ENCODE measurements at places on chromosomes 7 and 10.

GRCh38 chr7:29567174-29567573 is 3.5 kb downstream of the PRR15 start:
- DNase-seq, result no peak

DNA sequence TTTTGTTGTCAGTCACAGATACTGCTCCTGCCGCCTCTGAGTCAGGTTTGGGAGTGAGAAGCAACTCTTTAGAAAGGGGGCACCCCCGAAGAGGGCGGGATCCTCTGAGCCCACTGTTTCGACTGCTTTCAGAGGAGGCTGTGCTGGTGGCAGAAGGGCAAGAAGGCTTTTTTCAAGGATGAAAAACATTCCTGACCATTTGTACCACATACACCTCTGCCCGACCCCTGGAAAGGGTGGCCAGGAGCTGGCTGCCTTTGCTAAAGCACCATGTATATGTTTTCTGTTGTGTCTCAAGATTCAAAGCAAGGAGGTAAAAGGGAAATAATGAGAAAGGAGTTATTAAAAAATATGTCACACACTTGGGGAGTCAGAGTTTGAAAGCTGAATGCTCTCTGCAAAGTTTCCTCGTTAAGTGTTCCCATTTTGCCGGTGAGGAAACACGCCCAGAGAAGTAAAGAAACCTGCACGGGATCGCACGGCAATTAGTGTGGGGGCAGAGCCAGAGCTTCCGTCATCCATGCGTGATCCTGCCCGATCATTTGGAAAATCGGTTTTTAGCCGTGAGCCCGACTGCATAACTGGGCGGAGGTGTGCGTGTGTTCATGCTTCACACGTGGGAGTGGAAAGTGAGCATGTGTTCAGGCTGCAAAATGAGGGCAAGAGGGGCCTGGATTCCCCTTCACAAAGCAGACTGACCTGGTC is 163.2 kb downstream of the ADAM12 start:
- no peak for DNase-seq

DNA sequence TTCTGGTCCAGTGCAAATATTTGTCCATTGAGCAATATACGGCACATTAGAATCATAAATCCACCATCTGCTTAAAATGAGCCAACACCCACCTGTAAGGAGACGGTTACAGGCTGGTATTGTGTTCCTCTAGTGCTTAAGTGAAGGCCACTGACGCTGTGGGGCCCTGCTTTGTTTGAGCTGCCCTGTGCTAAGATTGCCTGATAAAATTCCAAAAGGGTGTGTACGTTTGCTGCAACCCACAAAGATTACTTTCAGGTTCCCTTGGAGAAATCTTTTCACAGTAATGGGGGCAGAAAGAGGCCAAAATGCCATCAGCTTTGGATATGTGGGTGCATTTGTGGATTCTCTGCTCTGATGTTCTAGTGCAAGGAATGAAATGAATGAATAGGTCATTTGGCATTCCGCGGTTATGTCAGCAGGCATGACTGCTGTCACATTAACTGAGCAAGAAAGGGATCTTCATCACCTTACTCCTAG is 34.4 kb downstream of the AGR3 start:
- no peak for DNase-seq

DNA sequence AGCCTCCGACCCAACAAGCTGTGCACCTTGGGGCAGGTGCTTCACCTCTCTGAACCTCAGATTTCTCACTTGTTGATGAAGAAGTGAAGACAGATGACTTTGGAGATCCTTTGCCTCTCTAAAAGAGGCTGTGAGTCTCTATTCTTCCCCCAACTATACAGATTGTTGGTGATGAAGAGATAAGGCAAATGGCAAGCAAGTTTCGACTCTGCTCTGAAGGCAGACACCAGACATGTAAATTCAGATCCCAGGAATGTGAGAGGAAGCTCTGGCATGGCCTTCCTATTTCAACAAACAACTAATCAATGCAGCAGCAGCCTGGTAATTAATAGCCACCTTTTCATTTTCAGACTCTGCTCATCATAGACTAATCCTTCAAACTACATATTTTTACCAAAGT is 74.2 kb upstream of the EGR2 start:
- DNase-seq, result no peak

GRCh38 chr10:118633786-118634185 is 38.3 kb upstream of the PRLHR start:
- no peak for DNase-seq

- DNase-seq, result peak; percentile 69
Observed at GRCh38 chr7:22559829-22560489, 60.0 kb upstream of the STEAP1B start.

- DNase-seq, result no peak
Observed at GRCh38 chr7:20954711-20955619, 168.3 kb upstream of the SP8 start.

DNA sequence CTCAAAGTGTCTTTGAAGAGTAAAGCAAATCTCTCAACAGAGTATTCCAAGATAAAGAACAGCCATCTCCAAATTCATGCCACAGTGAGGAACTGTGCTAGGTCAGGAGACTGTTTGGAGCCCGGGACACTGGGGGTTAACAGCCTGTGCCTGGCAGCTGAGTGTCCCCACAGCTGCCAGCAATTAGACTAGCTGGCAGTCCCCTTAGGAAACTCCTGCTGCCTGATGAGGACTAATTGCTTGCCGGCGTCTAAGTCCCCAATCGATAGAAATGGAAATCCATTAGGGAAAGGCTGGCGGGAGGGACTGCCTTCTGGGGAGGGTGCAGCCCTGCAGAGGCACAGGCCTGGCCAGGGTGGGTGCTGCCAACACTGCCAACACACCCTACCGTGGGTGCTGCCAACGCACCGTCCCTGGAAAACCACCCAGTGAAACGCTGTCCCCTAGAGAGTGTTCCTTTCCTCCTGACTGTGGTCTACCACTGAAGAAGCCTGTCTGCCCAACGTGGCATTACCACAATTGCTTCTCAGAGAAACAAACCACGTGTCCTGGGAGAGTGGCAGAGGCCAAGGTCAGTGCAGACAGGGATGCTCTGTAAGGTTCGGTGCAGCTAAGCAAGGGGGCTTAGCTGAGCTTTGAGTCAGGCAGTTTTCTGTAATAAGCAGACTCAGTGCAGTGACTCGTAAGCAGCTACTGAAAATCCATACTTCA is 60.8 kb downstream of the XRCC2 start:
- no peak for DNase-seq

GRCh38 chr7:3710531-3710930 is 409.5 kb downstream of the SDK1 start:
- DNase-seq, result no peak

GRCh38 chr7:41067576-41067975 is 635.3 kb downstream of the INHBA start:
- DNase-seq, result no peak

GRCh38 chr7:53013925-53014324 is 21.5 kb upstream of the POM121L12 start:
- no peak for DNase-seq

- no peak for DNase-seq
Observed at GRCh38 chr10:127737563-127738511, 852 bp downstream of the FOXI2 start.

GRCh38 chr10:30172673-30173072 is 113.3 kb upstream of the JCAD start:
- no peak for DNase-seq

- DNase-seq, result peak; percentile 64
Observed at GRCh38 chr7:27697861-27698430, 35.3 kb upstream of the HIBADH start.

- DNase-seq, result peak; percentile 84
Observed at GRCh38 chr7:131109759-131110296, 217.8 kb upstream of the MKLN1 start.

DNA sequence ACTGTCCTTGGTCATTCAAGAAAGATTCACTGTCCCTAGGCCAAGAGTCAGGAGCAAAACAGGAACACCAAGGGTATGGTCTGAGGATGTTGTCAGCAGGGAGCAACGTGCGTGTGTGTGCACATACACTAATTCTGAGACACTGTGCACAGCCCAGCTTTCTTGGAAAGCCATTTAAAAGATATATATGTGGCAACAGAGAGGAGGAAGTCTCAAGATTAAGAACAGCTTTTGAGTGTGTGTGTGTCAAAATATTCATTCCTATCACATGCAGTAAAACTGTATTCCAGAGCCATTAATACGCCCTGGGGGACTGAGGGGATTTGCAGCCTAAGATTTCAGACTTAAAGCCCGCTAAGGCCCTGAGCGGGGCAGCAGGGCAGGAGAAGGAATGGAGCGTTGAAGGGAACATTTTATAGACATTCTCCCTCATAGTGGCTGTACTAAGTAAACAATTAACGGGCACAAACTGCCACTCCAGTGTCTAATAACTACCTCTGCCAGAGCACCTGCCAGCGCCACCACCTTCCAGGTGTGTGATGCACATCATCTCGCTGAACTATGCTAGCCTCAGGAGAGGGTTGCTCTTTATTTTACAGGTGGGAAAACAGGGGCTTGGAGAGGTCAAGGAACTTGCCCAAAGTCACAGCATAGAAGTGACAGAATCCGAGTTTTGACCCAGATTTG is 2.0 kb downstream of the NOD1 start:
- DNase-seq, result no peak

DNA sequence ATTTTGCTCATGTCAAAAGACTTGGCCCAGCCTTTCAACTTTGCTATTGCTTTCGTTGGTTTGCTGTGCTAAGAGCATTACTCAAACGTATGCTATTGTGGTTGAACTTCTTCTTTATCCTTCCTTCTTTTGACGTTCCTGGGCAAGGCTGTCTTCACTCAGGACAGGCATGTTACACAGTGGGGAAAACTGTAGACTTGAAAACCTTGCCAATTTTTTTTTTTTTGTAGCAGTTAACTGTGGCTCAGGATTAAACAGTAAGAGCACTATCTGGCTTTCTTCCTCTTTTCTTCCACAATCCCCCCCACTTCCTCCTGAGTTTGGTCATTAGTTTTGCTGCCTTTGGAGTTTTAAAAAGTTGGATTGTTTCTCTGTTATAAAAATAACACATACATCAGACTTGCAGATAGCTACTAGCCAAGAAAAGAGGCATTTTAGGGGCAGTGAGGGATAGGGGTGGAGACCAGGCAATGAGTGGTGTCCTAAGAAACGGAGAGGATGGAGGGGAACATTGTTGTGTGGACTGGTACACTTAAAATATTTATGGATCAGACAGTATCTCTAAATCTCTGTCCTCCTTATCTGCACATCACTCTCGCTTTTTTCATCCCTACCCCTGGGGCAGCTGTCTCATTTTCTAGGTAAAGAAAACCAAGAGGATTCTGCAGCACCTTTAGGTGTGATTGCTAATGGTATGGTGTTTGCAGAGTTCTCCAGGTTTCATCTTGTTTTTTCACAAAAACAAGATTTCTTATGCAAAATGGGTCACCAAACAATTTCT is 181.7 kb downstream of the LRMDA start:
- DNase-seq, result no peak

GRCh38 chr10:123860856-123861255 is 30.8 kb downstream of the CPXM2 start:
- no peak for DNase-seq

DNA sequence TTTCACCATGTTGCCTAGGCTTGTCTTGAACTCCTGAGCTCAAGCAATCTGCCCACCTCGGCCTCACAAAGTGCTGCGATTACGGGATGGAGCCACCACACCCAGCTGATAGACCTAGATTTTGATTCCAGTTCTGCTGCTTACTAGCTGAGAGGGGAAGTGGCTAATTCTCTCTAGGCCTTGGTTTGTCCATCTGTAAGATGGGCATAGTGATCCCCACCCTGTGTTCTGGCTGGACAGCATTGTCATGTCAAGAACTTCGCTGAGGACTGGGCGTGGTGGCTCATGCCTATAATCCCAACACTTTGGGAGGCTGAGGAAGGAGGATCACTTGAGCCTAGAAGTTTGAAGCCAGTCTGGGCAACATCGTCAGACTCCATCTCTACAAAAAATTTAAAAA is 17.4 kb upstream of the CCL24 start:
- DNase-seq, result no peak

DNA sequence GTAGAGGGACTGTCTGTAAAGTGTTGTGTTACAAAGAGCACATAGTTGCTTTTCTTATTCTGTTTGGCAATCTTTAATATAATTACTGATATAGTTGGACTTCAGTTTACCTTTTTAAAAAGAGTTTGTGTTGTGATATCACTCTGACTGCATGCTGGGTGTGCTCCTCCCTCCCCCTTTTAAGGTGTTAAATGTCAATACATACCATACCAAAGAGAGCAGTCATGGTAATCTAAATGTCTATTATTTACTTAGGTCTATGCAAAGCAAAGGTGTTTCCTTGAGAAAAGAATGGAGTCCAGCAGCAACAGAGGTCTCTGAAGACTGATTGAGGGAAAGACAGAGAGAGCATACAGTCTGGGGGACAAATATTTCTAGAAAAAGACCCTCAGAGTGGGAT is 275.1 kb upstream of the NRP1 start:
- no peak for DNase-seq

DNA sequence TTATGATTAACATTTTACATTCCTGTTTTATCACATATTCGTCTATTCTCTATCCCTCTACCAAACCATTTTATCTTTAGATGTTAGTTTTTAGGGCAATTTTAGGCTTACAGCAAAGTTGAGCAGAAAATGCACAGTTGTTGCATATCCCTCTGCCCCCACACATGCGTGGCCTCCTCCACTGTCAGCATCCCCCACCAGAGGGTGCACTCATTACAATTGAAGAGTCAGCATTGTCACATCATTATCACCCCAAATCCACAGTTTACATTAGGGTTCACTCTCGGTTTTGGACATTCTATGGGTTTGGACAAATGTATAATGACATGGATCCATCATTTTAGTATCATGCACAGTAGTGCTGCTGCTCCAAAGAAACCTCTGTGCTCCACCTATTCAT is 86.4 kb downstream of the WDR37 start:
- no peak for DNase-seq

- DNase-seq, result no peak
Observed at GRCh38 chr7:159112136-159113011, 32.3 kb downstream of the VIPR2 start.

DNA sequence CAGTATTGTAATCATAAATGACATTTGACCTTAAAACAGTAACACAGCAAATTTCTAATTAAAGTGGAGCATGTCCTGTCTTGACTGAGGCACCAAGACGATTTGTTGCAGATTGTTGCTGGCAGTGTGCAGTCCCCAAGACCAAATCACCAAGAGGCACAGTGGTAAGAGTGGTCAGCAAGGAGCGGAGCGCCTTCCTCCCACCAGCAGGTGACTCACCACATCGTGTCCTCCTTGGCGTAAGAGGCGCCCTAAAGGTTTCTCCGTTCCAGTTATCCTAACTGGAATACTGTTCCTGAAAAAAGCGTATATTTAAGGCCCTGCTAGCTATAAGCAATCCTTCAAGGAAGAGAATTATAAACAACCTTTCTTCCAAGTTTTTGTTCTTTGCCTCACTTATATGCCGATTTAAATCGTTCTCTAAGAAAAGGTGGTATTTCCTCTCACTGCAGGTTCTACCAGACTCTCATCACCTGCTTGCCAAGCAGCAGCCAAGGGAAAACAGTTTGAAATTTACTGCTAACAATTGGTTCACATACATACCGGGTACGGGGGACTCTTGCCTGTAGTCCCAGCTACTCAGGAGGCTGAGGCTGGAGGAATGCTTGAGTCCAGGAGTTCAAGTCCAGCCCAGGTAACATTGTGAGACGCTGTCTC is 10.7 kb upstream of the REPIN1 start:
- no peak for DNase-seq

DNA sequence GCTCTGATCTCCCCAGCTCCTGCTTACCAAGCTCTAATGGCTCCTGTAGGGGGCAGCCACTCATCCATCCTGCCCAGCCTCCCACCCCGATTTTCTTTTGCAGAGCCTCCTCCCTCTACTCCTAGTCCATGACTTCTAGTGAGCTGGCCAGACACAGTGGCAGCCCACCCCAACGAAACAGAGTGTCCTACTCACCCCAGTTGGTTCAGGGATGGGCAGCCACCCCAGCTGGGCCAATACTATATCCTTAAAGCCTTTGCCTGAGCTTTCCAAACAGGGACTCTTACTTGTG is 77.1 kb downstream of the GRID1 start:
- no peak for DNase-seq

GRCh38 chr10:59799421-59799820 is 46.2 kb upstream of the MRLN start:
- DNase-seq, result no peak
